LHCN-M2 (cell line): ENCODE measurements at places on chromosomes 3 and 15.

GRCh38 chr3:94117729-94118128, 54.9 kb downstream of the NSUN3 start:
- no peak for DNase-seq

- DNase-seq, result no peak
Measured at GRCh38 chr15:48282216-48282615, 49.0 kb upstream of the DUT start.

DNA sequence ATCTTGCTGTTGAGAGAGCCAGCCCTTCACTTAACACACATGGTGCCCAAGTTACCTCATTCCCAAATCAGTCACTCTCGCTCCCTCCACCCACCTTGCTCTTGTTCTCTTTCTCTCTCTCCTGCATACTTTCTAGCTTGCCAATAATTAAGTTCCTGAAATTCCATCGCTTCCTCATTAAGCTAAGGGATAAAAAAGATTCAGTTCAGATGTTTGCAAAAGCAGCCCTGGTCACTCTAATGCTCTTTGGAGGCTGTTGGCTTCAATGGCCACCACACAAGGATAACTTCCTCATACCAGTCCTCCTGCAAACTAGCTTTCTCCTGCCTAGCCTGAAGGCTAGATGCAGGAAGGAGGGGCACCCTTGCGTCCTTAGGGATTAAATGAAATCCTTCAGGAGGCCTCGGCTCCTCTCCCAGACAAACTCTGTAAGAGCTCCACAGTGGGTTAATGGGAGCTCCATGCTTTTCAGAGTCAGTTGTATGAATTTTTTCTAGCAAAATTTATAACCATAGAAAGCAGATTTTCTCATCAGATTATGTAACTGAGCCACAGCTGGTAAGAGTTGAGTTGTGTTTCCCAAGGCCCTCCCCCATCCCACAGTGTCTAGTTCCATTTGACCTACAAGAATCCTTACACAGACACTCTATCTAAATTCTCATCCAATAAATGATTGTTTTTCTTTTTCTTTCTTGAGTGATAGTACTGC, 176.6 kb upstream of the TRIM42 start:
- DNase-seq, result no peak

- DNase-seq, result no peak
Measured at GRCh38 chr3:138222942-138223287, 35.8 kb downstream of the ARMC8 start.

DNA sequence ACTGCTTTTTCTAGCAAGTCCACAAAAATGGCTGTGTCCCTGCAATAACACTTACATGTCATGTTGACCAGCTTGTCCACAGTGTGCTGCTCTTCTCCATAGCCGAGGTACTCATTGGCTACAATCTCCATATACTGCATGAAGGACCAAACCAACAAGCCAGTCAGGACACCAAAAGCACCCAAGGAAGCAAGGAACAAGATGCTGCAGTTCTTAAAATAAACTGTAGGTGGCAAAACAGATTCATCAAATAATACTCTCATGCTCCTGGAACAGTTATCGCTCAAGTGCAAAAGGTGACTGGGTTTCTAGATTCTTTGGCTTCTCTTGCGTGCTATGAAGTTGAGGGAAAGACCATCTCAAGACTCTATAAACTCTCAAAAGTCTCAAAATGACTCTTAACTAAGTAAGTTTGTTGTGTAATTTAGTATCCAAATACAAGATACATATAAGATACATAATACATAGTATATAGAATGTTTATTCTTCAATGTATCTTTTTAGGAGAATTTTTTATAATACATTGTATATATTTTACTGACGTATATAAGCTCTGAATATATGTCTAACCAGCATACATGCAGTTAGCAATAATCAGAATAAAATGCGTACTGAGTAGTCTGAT, 57.0 kb downstream of the NEK10 start:
- DNase-seq, result peak; percentile 85

GRCh38 chr15:85592148-85592547, 202.6 kb downstream of the KLHL25 start:
- peak; percentile 90 for DNase-seq
